NAMALWA (cell line): ENCODE measurements at places on chromosomes 5 and 9.

- no peak for DNase-seq
These were observed 67.7 kb downstream of the NDFIP1 start for GRCh38 chr5:142176255-142176654.

GRCh38 chr5:81856948-81857928, 106.3 kb upstream of the SSBP2 start:
- peak; percentile 46 for DNase-seq

GRCh38 chr5:53027913-53028312, 38.8 kb downstream of the ITGA2 start:
- no peak for DNase-seq

DNA sequence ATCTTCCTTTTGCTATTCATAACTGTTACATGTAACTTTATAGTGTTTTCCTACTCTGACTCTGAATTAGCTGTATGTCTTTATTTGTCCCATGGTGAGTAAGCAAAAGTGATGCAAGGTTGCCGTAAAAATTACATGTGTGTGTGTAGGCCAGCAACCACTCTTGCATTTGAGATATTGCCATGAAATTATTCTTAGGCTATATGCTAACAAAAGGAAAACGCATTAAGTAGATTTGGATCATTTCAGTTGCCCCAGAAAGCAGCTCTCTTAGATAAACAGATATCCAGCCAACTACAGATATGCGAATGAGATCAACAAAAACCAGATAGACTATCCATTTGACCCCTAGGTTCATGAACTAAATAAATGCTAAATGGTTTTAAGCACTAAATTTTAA, 73.6 kb downstream of the CYLC2 start:
- DNase-seq = no peak

- no peak for DNase-seq
These were observed 122.2 kb downstream of the CEMIP2 start for GRCh38 chr9:71646131-71646530.

- DNase-seq = no peak
These were observed 6.9 kb downstream of the CETN3 start for GRCh38 chr5:90402521-90403255.
